Memory B cell (primary cell): ENCODE measurements at places on chromosomes 6 and 20.

GRCh38 chr6:83114164-83114563 lies 46.7 kb downstream of the DOP1A start:
- DNase-seq: no peak

DNA sequence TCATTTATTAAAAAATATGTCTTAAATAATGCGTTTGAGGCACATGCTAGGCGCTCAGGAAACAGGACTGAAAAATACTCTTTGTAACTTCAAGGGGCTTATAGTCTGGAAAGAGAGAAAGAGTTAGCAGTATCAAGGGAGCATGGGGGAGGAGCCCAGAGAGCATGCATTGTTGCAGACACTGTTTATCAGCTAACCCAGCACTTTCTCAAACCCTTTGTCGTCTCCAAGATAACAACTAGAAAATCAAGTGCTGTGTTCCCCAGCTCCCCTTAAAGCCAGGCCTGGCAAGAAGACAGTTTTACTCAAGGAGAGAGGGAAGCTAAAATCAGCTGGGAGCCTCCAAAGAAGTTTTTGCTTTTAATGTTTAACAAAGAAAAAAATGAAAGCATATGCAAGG lies 98.4 kb downstream of the PERP start:
- DNase-seq: no peak

DNA sequence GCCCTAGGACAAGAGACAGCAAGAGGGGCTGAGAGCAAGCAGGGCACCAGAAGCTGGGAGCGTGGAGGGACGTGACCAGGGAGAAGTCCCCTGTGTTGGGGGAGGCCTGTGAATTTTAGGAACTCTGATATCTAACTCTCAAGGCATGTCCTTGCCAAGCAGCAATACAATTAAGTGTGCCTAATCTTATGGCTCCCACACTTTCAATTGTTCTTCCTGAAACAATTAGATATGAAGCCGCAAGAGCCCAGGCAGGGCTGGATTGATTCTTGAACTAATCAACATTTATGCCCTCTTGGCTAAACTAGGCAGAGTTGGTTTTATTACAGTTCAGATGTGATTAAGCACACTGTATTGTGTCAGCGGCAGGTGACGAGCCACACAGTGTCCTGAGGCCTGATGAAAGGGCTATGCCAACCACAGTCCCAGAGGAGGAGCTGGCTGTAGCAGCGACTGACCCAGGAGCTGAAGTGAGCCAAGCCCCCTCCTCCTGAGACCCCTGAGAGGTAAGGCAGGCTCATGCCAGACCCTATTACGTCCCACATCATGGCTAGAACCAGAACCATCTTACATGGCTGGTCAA lies 4.2 kb upstream of the MAVS start:
- no peak for DNase-seq

- no peak for DNase-seq
Measured at GRCh38 chr6:57183336-57183735, 11.2 kb downstream of the BAG2 start.

GRCh38 chr6:138443979-138444378 lies 40.0 kb downstream of the HEBP2 start:
- no peak for DNase-seq

GRCh38 chr6:148431413-148431812 lies 88.8 kb downstream of the SASH1 start:
- no peak for DNase-seq

- DNase-seq: no peak
Measured at GRCh38 chr6:169174516-169175359, 78.9 kb downstream of the THBS2 start.

DNA sequence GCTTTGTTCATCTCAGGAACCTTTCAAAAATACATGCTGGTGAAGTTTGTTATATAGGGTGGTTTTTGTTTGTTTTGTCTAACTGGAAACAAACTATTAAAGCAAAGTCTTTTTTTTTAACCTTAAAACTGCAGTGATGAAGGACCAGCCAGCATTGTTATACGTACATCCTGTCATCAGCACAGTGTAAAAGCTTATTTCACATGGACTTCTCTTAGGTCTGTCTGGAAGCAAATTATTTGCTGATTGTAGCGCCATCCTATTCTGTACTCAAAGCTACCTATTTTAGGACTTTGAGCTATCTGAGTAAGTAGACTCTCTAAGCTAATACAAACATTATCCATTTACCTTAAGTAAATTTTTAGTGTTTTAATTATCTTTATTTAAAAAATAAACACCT lies 61.7 kb downstream of the SNX9 start:
- DNase-seq: no peak

- DNase-seq: no peak
Measured at GRCh38 chr6:158078320-158078719, 89.7 kb downstream of the SERAC1 start.

DNA sequence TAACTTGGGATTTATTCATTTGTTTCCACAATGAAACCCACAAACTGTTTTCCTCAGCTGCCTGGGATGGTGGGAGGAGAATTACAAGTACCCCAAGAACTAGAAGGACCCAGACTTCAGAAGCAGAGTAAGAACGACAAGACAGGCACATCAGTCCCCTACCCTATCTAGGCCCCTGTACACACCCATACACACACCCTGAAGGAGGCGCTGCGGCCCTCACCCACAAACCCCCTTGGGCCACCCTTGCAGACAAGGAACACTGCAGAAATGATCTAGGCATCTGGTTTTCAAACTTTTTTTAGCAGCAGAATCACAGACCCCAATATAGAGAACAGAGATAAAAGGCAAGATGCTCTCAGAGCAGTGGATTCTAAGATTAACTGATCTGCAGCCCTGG lies 55.0 kb downstream of the TRERF1 start:
- DNase-seq: no peak

DNA sequence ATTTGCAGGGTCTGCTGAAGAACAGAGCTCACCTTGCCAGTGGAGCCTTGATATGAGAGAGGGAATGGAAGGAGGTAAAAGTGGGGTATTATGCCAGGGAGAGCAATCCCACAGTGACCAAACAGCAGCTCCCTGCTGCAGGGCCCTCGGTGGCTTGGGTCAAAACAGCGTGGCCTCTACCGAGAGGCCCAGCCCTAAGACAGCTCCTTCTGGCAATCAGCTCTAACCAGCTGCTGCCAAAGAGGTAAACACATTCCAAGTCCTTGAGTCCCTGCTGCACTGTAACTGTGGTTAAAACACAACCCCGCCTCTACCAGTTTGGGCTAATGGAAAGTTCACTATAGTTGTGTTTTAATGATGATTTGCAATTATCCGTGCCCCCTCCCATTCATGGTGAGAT lies 1.4 kb upstream of the DAAM2 start:
- no peak for DNase-seq

- DNase-seq: no peak
Measured at GRCh38 chr6:156725712-156726111, 51.5 kb upstream of the ARID1B start.

DNA sequence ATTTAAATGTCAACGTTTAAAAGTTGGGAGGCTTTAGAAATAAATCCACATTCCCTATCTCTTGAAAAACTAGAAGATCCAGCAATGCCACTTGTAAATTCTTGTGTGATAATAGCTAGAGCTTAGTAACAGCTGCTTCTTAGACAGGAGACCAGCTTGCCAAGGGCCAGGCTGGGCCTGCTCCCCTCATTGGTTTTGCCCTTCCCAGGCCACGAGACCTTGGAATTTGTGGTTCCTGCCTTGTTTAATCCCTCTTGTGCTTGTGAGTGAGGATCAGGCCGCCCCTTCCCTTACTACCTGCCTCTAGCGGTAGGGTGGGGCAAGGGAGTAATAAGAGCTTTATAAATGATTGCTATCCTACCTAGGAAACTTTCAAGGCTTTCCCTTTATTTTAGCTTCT lies 363.5 kb downstream of the SYNE1 start:
- DNase-seq: no peak

GRCh38 chr20:35878113-35878625 lies 76.1 kb downstream of the SCAND1 start:
- no peak for DNase-seq
